Fibroblast of skin of left quadriceps (primary cell): ENCODE measurements at places on chromosomes 6 and 20.
A peak's percentile ranks its signal among the peaks of the same experiment; 100 is the strongest.

DNA sequence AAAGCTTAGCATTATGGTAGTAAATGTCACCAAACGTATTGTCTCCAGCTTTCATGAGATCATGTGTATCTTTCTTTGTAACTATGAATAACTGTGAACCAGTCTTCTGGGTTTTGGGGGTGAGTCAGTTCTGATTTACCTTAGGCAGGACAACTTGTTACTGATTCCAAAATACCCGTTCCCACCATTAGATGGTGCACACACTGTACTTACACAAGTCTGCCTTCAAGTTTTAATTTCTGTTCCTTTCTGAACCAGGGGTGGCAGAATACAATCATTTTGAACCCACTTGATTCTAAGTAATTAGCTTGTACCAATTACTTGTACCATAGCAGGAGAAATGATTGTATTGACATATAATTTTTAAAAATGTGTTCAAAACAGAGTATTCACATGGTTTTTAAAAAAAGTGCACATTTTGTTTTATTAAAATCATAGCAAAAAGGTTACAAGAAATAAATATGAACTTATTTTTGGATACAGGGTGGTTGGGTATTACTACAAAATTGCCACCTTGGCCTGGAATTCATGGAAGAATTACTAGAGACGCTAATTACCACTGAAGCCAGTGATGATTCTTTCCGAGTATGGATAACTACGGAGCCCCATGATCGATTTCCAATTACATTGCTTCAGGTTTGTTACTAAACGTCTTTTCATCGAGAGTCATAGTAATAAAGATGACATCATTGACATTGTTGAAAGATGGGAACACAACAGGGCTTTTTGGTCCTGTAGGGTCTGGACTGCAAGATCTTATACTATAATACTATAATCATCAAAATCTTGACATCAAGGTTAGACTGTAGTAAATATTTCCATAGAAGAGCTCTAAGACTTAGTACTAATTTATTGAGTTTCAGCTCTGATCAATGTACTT lies 75.2 kb upstream of the GLP1R start:
- DNase-seq = peak; percentile 18

DNA sequence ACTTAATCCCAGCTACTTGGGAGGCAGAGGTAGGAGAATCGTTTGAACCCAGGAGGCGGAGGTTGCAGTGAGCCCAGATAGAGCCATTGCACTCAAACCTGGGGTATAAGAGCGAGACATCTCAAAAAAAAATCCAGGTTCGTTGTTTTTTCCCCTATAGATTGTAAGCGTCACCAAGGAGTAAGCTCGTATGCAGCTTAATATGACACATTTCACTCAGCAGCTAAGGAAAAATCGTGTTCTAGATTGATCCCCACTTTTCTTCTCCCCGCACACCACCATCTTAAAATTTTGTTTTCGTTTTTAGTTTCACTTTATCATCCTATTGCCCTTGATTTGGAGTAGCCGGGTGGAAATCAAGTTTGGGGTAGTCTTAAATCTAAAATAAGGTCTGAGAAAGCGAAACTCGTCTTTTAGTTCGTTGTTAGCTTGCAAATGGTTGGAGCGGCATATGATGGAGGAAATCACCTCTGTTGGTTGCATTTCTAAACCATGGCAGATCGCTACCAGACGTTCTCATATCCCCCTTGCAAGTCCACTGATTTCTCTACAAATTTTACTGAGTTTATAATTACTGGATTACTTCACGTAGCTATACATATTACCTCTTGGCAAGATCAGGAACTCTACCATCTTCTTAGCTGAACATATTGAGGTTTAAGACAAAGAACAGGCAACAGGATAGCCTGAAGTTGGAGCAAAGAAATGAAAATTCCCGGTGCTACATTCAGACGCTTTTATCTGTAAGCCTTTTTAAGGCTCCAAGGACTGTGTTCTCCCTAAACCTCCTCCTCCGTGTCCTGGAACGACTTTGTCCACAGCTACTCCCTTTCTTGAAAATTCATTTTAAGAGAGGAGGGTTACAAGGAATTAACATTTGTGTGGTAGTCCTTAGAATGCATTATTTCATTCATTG lies 91.1 kb upstream of the BTN3A2 start:
- DNase-seq = no peak

GRCh38 chr20:48291896-48292295 lies 506.6 kb upstream of the SULF2 start:
- DNase-seq = no peak

- no peak for DNase-seq
Measured at GRCh38 chr6:92763680-92764079, 655.7 kb downstream of the EPHA7 start.

- no peak for DNase-seq
Measured at GRCh38 chr6:45710304-45710821, 305.3 kb downstream of the CLIC5 start.

- no peak for DNase-seq
Measured at GRCh38 chr20:32348207-32348606, 9.9 kb upstream of the ASXL1 start.

DNA sequence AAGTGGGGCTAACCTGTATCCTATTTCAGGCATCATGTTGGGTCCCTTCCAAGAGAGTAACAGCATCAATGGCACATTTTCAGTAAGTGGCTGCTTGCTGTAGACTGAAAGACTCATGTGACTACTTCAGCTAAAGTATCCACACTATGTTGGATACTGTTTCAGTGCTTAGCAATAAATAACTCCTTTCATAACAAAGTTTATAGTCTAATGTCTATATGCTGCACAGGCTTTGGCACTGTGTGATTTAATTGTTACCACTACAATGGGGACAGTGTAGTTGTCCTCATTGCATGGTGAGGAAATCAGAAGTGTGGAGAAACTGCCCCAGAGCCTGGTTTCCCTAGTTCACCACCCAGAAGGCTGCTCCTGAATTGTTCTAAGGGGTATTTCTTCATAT lies 318.0 kb upstream of the PTCHD4 start:
- no peak for DNase-seq

DNA sequence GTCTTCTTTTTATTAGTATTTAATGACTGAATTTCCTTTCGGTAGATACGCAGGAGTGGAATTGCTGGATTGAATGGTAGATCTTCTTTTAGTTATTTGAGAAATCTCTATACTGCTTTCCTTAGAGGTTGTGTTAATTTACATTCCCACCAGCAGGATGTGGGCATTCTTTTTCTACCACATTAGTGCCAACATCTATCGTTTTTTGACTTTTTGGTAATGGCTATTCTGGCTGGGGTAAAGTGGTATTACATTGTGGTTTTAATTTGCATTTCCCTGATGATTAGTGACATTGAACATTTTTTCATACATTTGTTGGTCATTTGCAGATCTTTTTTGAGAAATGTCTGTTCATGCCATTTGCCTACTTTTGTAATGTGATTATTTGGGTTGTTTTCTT lies 37.1 kb downstream of the SUMO4 start:
- DNase-seq = no peak

GRCh38 chr20:46012921-46013320 lies 4.2 kb downstream of the MMP9 start:
- no peak for DNase-seq

DNA sequence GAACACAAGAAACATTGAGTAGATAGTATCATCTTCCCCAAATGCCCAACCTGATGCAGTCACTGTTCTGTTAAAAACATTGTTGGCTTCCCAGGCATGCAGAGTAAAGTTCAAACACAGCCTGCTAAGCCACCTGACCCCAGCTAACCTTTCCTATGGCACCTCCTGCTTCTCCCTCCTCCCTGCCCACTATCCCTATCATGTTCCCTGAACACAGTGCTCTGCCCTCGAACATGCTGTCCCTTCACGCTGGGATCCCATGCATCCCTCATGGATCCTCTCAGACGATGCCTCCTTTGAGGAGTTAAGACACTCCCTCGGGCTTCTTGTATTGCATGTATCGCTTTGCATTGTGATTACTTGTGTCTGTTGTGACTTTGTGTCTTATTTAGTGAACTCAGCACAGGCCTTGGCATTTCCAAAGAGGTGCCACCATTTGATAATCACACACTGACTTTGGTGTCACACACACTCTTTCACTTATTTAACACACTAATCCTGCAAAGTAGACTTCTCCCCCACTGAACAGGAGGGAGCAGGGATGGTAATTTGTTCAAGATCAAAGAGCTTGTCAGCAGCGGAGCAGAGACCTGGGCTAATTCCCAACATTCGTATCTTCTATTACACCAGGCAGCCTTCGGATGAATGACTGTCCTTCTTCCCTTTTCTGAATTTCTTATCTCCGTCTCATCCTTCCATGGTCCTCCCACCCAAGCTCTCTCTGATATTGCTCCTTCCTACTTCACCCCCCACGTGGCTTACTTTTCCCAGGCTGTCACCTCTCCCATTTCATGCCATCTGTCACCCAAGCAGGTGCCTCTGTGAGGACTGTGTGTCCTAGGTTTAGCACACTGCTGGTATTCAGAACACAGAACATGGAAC lies 28.3 kb upstream of the SMIM29 start:
- DNase-seq = no peak

- no peak for DNase-seq
Measured at GRCh38 chr6:91276315-91276714, 689.4 kb upstream of the MAP3K7 start.

GRCh38 chr6:1703923-1704322 lies 94.2 kb downstream of the FOXC1 start:
- no peak for DNase-seq

DNA sequence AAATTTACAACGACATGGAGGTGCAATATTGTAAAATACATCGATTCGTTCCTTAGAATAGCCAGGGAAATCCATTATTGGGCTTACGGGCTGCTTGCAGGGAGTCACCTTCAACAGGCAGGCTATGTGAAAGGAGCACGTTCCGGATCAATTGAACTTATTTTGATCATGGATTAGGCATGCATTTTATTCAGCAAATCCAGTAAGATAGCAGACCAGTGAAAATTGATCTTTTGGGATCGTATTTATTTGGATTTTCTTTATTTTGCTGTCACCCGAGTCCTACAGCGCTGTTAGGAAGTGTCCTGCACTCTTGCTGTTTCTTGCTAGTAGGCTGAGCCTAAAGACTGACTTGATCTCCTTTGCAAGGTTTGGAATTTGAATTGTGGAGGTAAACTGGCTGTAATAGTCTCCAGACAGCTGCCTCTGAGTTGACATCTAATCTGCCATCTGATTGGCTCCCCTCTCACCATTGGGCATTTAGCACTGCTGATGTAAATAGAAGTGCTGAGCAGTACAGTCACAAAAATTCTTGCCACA lies 3.0 kb downstream of the ARID1B start:
- DNase-seq = peak; percentile 82

GRCh38 chr20:46114449-46114848 lies 3.7 kb upstream of the CD40 start:
- DNase-seq = no peak

DNA sequence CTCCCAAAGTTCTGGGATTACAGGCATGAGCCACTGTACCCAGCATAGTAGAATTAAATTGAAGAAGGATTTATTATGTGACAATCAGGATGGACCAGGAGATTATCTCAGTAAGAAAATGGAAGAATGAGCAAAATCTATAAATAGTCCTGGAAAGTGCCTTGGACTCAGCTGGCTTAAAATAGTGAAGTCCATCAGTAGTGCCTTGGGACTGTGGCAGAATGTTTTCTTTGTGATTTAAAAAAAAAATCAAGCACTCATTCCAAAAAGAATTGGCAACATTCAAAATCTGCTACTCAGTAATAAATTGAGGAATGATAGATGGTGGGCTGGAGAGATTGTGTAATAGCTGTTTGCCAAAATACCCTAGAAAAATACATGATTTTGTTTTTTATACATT lies 37.0 kb upstream of the MAS1 start:
- no peak for DNase-seq

DNA sequence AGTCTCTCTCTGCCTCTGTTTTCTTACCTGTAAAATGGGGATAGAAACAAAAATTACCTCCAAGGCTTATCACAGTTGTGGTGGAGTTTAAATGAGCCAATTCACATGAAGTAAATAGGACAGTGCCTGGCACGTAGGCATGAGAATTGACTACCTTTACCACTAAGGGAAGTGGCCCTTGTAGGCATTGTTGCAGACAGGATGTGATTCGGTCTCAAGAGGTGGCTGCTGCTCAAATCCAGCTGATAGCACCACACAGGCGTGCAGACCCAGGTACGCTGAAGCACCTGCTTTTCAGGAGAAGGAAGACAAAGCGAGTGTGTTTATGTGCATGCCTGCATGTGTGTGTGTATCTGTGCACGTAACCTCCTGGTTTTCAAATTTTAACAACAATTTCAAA lies 108.6 kb downstream of the EYA2 start:
- DNase-seq = no peak

GRCh38 chr20:58787211-58788005 lies 63.3 kb downstream of the GNAS-AS1 start:
- DNase-seq = no peak

- DNase-seq = no peak
Measured at GRCh38 chr20:51271931-51272330, 249.0 kb upstream of the KCNG1 start.

- DNase-seq = peak; percentile 34
Measured at GRCh38 chr20:32652739-32653526, 20.8 kb downstream of the C20orf203 start.

GRCh38 chr6:144171406-144171805 lies 21.1 kb downstream of the STX11 start:
- no peak for DNase-seq

- DNase-seq = no peak
Measured at GRCh38 chr20:62751551-62752150, 43.0 kb downstream of the NTSR1 start.

GRCh38 chr6:137700751-137701477 lies 166.1 kb upstream of the TNFAIP3 start:
- DNase-seq = no peak

DNA sequence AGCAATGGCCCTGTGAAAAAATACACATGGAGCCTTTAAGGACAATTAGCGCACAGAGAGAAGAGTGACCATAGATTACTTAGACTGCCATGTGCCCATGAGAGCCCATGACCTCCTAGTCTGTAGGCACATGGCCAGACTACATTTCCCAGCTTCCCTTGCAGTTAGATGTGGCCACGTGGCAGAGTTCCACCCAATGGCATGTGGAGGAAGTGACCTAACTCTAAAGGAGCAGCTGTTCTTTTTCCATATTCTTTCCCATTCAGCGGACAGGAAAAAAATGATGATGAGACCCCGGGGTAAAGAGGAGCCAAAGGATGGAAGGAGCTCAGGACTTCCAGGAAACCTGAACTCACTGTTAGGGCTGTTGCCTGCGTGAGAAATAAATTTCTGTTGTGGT lies 116.6 kb downstream of the CBLN4 start:
- no peak for DNase-seq

GRCh38 chr6:11604836-11605506 lies 67.4 kb downstream of the TMEM170B start:
- no peak for DNase-seq

DNA sequence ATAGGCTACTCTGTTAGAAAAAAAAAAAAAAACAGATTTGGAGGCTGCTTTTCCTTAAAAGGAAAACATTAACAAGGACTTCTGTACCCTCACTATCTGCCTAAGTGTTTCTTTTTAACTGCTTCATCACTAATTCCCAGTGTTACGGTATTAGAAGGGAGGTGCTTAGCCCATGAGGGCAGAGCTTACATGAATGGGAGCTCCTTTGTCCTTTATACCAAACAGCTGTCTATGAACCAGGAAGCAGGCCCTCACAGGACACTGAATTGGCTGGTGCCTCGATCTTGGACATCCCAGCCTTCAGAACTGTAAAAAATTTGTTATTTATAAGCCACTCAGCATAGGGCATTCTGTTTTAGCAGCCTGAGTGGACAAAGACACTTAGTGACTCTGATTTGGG lies 215.6 kb upstream of the NRSN1 start:
- DNase-seq = no peak

- DNase-seq = peak; percentile 43
Measured at GRCh38 chr6:84645563-84646266, 118.7 kb downstream of the TBX18 start.
